ENCODE measurements at places on chromosomes 4 and X.

- DNase-seq, result no peak
These were observed 13.8 kb upstream of the ATOH1 start for GRCh38 chr4:93814722-93815121.

DNA sequence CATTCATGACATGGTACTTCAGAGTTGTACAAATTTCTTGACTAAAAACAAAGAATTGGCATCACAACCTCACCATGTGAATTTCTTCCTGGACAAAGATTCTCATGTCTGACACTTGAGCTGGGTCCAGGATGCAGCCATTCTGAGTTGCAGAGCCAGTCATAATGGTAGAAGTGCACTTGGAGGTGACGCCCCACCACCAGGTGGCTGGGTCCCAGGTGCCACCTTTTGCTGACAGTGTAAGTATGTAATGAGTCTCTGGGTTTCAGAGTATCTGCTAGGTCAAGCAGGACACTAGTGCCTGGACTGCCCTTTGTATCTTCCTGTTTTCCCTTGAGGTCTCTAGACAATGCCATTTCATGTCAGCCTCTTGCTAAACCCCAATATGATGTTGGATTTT, 36.6 kb upstream of the WDR1 start:
- no peak for DNase-seq

DNA sequence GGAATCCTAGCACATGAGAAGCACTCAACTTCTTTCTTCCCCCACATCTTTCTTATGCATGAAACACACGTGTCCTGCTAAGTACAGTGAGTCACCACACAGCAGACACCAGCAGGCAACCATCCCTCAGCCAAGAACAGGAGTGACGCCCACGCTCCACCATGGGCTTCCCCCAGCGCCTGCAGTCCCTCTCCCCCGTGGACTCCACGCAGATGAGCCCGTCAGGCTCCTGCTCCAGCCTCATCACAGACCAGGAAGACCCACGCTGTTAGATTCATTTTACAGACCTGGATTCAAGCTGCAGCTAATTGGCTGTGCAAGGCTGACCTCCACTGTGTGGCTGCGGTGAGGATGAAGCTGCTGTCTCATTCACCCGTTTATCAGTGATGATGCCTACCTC, 16.7 kb downstream of the HMX1 start:
- DNase-seq, result no peak

DNA sequence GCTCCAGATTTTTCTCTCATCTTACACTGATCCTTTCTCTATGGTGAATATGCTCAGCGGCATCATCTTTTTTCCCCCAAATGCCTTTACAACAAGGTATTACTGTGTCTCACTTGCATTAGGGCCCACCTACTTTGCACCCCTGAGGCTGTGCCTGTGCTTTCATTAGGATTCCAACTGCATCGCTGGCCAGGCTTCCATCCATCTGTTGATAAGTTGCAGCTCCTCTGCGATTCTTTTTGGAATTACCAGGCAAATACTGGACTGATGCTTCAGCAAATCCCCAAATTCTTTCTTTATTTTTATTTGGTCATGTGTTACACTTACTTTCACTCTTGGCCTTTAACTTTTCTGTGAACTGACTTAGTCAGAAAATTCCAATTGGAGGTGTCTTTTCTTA, 77.3 kb downstream of the AFF2 start:
- no peak for DNase-seq

- DNase-seq, result no peak
These were observed 167.9 kb downstream of the MAML3 start for GRCh38 chr4:139986106-139986505.

- peak; percentile 49 for DNase-seq
These were observed 53.1 kb upstream of the HGFAC start for GRCh38 chr4:3388471-3389232.

DNA sequence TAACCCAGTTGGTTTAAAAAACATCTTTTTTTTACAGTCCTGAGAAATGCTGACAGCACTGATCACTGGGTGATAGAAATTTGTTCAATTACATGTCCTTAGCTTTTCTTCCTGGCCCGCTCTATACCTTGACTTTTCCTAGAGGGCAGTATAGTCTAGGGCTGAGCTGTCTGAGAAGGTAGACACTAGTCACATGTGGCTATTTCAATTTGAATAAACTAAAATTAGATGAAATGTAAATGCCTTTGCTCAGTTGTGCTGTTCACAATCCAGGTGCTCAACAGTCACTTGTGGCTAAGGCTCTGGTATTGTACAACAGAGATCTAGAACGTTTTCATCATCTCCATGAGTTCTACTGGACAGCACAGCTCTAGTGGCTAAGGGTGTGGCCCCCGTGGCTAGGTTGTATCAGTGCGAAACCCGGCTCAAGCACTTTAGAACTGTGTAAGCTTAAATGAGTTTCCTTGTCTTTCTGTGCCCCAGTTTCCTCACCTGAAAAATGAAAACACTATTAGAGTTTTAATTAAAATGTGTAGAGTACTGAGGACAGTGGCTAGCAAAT, 111.6 kb upstream of the WDR17 start:
- DNase-seq, result no peak
